Mesenteric fat pad (tissue), 1 donor: ENCODE measurements at places on chromosomes 13 and 19. TPM values are rescaled to one million over a fixed set of nuclear protein-coding genes. Genes with fewer than 3 reads are reported as not detected.
A peak's percentile ranks its signal among the peaks of the same experiment; 100 is the strongest.

YIPF2 gene
- total RNA-seq, result 28.4 TPM

CALR3 gene
- not detected for total RNA-seq

ZNF415 gene
- total RNA-seq, result 12.7 TPM

SLC25A23 gene
- total RNA-seq, result 21.5 TPM

GRCh38 chr13:92804346-92804745, 422.3 kb upstream of the GPC6 start:
- no peak for DNase-seq

DNA sequence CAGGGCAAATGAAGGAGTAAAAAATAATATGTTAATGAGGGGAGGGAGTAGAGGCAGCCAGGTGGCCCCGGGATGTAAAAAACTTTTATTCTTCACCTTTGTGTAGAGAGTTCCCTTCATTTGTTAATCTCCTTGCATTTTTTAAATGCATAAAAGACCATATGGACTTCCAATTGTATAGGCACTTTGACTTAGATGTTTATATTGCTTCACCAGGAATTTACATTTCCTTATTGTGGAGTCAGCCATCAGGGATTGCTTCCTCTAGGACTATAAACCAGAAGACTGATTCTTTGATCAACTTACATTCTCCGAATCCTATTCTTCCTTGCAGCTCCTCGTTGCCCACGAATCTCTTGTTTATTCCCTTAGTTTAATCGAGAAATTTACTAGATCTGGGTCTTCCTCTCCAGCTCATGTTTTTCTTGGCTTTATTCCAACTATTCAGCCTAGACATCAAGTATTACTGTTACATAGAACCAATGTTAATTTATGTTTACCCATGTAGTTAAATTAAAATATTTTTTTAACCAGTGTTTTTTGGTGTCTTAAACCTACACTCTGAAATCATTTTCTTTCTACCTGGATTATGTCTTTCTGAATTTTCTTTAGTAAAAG, 1187.0 kb upstream of the SLC10A2 start:
- no peak for DNase-seq

DNA sequence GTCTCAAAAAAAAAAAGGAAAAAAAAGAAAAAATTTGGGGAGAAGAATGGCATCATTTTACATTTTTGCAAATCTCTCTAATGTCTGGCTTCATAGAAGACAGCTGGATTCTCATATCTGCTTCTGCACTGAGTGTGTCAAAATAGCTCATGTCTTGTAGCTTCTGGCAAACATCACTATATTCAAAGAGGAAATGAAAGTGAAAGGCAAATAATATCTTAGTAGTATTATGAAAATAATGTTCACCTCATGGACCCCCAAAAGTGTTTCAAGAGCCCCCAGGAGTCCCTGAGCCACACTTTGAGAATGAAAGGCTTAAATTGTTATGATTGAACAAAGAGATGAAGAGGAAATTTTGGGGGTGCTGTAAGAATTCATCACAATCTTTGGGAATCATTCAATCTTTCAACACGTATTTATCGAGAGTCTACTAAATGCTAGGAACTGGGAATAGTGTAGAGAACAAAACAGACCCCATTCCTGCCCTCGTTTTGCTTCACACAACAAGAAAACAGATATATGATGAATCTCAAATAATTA, 1.2 kb upstream of the SLC6A16 start:
- DNase-seq, result no peak

GRCh38 chr19:33667881-33668280, 46.1 kb downstream of the CHST8 start:
- no peak for DNase-seq

DNA sequence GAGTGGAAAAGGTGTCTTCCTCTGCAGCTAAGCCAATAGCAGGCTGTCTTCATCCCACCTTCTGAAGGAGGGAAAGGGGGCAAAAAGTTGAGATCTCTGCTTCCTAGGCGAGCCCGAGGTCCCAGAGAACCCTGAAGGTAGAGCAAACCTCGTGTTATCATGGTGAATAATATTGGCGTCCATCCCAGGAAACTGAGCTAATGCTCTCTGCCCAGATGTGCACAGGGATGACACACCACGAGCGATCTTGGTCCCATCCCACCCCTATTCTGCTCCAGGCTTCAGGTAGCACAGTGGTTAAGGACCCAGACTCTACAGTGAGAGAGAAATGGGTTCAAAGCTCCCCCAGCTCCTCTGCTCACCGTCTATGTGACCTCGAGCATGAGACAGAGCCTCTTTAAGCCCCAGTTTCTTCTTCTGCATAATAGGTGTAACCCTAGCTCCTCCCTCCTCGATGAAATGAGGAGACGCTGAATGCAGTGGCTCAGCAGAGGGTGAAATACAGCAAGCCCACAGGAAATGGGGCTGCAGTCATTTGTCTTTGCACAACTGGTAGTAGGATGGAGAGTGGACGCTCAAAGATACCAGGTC, 9.9 kb upstream of the CEACAM20 start:
- peak; percentile 22 for DNase-seq

- no peak for DNase-seq
These were observed 11.9 kb downstream of the CYP4F12 start for GRCh38 chr19:15684828-15685227.

GRCh38 chr13:109212650-109213049, 573.7 kb downstream of the IRS2 start:
- DNase-seq, result no peak

DNA sequence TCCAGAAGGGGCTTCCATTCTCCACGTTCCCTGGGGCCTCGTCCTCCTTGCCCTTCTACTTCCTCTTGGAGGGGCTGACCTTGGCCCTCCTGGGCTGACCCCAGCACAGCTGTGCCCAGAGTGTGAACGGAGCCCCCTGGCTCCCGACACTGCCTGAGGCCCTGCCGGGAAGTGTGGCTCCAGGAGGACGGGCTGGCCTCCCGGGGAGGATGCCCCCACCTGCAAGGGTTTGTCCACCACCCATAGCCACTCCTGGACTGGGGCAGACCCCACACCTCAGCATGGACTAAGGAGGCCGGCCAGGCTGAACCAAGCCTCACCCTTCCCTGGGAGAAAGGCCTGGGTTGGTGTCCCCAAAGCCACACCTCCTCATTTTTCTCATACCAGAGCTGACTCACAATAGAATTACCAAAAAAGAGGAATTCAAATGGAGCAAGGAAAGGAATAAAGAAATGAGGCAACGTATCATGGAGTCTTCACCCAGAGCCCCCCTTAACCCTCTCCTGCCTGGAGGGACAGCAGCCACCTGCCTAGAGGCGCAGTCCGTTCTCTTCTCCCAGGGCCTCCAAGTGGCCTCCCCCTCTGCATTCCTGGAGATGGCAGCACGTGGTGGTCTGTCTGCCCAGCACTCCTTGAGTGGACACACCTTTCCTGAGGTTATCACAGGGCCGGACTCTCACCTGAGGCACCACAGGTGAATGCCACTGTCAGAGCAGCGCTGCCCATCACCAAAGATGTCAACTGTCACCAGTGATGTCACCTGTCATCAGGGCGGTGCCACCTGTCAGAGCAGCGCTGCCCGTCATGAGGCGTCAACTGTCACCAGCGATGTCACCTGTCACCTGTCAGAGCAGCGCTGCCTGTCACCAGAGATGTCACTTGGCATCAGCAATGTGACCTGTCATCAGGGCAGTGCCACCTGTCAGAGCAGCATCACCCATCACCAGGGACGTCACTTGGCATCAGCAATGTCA, 3.1 kb upstream of the C13orf46 start:
- DNase-seq, result no peak

DNA sequence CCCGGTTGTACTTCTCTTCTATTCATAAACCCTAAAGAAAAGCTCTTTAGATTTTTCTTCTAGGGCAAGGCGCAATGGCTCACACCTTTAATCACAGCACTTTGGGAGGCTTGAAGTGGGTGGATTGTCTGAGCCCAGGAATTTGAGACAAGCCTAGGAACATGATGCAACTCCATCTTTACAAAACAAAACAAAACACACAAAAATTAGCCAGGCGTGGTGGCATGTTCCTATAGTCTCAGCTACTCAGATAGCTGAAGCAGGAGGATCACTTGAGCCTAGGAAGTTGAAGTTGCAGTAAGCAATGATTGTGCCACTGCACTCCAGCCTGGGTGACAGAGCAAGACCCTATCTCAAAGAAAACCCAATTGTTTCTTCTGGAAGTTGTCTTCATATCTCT, 240.3 kb downstream of the SHISA2 start:
- no peak for DNase-seq

- DNase-seq, result no peak
These were observed 1591.5 kb downstream of the PCDH9 start for GRCh38 chr13:65638572-65639168.

- DNase-seq, result peak; percentile 37
These were observed 153.6 kb upstream of the GPR12 start for GRCh38 chr13:26914148-26914547.

DNA sequence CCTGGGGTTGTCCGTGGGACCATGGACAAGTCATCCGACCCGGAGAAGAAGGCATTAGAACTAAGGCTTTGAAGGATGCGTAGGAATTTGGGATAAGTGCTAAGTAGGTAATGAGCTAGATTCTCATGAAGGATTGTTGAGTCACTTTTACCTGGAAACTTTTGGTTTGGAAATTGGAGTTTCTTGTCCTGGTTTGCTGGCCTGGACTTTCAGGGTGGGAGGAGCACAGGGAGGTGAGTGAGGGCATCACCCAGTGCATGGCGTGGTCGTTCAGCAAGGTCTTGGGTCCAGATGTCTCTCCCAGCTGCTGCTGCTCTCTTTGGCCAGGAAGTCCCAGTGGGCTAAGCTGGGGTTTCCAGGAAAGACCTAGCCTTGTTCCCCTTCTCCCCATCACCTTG, 7.6 kb downstream of the NFIC start:
- DNase-seq, result no peak

- DNase-seq, result no peak
These were observed 275.8 kb upstream of the SOX1 start for GRCh38 chr13:111791131-111791530.
